ENCODE measurements at places on chromosomes 5 and 9. TPM values are rescaled to one million over a fixed set of nuclear protein-coding genes. Genes with fewer than 3 reads are reported as not detected.

The C9 gene
- 0.44 TPM for total RNA-seq

The SYK gene
- under 0.01 TPM for total RNA-seq

The MSMP gene
- total RNA-seq: not detected

The SECISBP2 gene
- total RNA-seq: 37.2 TPM

The EQTN gene
- not detected for total RNA-seq

The PLPP6 gene
- 6.7 TPM for total RNA-seq

The PLAC8L1 gene
- total RNA-seq: not detected

The ERCC8 gene
- 13.3 TPM for total RNA-seq

The LECT2 gene
- total RNA-seq: not detected

The MYMK gene
- not detected for total RNA-seq

The PCDHGA3 gene
- 5.5 TPM for total RNA-seq

The CCDC152 gene
- 0.72 TPM for total RNA-seq

The IFNA21 gene
- total RNA-seq: not detected

The SVEP1 gene
- total RNA-seq: 16.2 TPM

The GAPT gene
- total RNA-seq: not detected

The MTX3 gene
- total RNA-seq: 15.5 TPM

The ENTPD2 gene
- total RNA-seq: not detected
